ENCODE measurements at places on chromosomes 6 and 20.

GRCh38 chr6:159805440-159806020, 5.5 kb downstream of the PNLDC1 start:
- DNase-seq, result no peak

DNA sequence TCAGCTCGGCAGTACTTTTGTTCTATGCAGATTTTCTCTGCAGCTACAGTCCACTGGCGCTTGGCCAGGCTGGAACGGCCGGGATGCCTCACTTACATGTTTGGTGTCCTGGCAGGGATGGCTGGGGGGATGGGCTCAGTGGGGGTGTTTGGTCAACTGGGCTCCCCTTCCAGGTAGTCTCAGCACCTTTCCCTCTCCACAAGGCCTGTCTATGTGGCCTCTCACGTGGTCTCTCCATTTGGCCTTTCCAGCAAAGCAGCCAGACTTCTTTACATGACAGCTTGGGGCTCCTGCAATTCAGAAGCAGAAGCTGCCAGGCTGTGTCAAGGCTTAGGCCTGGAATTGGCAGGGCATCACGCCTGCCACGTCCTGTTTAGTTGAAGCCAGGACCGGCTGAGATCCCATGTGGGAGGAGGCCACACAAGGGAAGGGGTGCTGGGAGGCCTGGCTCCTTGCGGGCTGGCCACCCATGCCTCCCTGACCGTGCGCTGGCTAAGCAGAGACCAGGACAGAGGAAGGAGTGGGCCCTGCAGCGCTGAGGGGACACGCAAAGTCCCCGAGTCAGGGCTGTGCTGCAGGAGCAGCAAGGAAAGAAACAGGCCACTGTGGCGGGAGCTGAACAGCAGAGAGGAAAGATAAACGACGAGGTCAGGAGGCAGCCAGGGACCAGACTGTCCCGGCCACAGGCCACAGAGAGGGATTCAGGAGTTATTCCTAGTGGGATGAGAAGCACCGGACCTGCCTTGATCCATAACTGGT, 38.9 kb downstream of the MGME1 start:
- DNase-seq, result no peak

- DNase-seq, result no peak
Observed at GRCh38 chr6:6091608-6092002, 84.9 kb upstream of the NRN1 start.

DNA sequence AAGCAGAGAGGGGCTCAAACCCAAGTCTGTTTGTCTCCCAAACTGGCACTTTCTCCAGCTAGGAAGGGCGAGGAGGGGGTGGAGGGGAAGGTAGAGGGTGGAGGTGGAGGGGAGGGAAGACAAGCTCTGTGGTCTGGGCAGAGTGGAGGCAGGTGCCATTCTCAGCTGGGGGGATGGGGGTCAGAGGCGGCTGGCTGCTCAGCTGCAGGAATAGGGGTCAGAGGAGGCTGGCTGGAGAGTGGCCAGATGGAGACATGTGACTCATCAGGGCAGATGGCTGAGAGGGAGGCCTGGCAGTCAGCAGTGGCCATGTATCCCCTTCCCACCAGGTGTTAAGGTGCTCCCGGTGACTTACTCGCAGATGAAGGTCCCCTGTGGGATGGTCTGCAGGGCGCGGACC, 3.5 kb upstream of the SLC44A4 start:
- DNase-seq, result no peak

- DNase-seq, result no peak
Observed at GRCh38 chr6:161696801-161697200, 422.9 kb upstream of the AGPAT4 start.

GRCh38 chr20:47008842-47009518, 114.3 kb downstream of the EYA2 start:
- no peak for DNase-seq

GRCh38 chr6:35061102-35061615, 80.0 kb downstream of the TCP11 start:
- DNase-seq, result no peak

All from astrocyte of the spinal cord (primary cell).